Stimulated activated CD4-positive, alpha-beta T cell treated with anti-CD3 and anti-CD28 coated beads, Interleukin-1b, Interleukin-23, amount 100 ng/mL, for 48 hours (primary cell): ENCODE measurements at places on chromosomes 4 and X.

GRCh38 chr4:71184195-71184781 is 154.5 kb upstream of the SLC4A4 start:
- peak; percentile 3 for DNase-seq

- DNase-seq, result no peak
Observed at GRCh38 chrX:132463411-132463810, 25.4 kb downstream of the MBNL3 start.

- DNase-seq, result peak; percentile 58
Observed at GRCh38 chr4:6701371-6701770, 7.7 kb downstream of the S100P start.

DNA sequence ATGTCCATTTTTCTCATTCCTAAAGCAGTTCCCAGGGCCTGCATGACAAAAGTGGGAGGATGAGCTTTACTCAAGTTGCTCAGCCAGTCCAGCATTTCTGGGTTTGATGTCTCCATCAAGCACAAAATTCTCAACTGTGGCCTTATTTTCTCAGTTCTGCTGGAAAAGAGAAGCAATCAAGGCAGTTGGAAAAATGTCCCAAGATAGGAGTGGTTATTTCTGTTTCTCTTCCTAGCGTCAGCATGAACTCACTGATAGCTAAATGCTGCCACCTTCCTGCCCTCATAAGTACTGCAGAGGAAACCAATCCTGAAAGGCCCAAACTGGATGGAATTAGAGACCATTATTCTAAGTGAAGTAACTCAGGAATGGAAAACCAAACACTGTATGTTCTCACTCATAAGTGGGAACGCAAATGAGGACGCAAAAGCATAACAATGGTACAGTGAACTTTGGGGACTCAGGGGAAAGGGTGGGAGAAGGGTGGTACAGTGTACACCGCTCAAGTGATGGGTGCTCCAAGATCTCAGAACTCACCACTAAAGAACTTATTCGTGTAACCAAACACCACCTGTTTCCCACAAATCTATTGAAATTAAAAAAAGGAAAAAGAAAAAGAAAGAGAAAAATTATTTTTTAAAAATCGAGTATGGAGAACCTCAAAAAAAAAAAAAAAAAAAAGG is 29.6 kb downstream of the ADH7 start:
- DNase-seq, result peak; percentile 47

- DNase-seq, result no peak
Observed at GRCh38 chr4:158778156-158778711, 9.4 kb downstream of the FNIP2 start.

- no peak for DNase-seq
Observed at GRCh38 chr4:15883610-15884243, 54.8 kb downstream of the FGFBP1 start.

GRCh38 chr4:130077275-130077674 is 981.3 kb downstream of the C4orf33 start:
- DNase-seq, result no peak

- DNase-seq, result no peak
Observed at GRCh38 chr4:113112338-113112978, 63.0 kb downstream of the ANK2 start.

DNA sequence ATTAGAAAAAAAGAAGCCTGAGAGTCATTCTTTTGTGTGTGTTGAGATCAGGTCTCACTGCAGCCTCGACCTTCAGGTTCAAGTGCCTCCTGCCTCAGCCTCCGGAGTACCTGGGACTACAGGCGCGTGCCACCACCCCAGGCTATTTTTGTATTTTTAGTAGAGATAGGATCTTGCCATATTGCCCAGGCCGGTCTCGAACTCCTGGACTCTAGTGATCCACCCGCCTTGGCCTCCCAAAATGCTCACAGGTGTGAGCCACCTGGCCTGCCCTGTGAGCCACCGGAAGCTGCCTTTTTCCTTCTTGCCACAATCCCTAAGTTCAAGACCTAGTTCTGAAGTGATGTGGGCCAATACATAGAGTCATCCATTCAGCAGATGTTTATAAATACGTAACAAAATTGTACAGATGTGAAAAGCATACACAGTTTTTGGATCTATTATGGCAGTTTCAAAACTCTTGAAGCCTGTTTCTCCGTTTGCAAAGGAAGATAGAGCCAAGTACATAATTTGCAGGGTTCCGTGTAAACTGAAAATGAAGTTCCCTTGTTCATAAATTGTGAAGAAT is 536 bp upstream of the CTSO start:
- no peak for DNase-seq
